Smooth muscle cell of the coronary artery (primary cell): ENCODE measurements at places on chromosomes 3 and 15. TPM values are rescaled to one million over a fixed set of nuclear protein-coding genes. Genes with fewer than 3 reads are reported as not detected.

Gene GPX1
- total RNA-seq, result 401 and 519 TPM in 2 replicates

Gene SLC2A2
- not detected in 2 replicates for total RNA-seq

Gene PARP15
- 0.23 TPM in 1 of 2 replicates, not detected in the other for total RNA-seq

Gene NR1D2
- total RNA-seq, result 20.1 and 32.1 TPM in 2 replicates

Gene P2RY12
- total RNA-seq, result 0.35 TPM in 1 of 2 replicates, not detected in the other

Gene PLS1
- under 0.01 and 2.0 TPM in 2 replicates for total RNA-seq

Gene SCG5
- total RNA-seq, result 4.7 and 100 TPM in 2 replicates

Gene GOLGA8G
- not detected in 2 replicates for total RNA-seq

Gene FGF12
- under 0.01 TPM in 1 of 2 replicates, not detected in the other for total RNA-seq

Gene INKA1
- total RNA-seq, result 5.7 and 10.2 TPM in 2 replicates

Gene HMCES
- 9.8 and 19.8 TPM in 2 replicates for total RNA-seq

Gene SIDT1
- total RNA-seq, result not detected in 2 replicates

Gene SYNPR
- total RNA-seq, result not detected in 2 replicates

Gene KY
- 1.9 and 2.9 TPM in 2 replicates for total RNA-seq

Gene ATP13A5
- not detected in 2 replicates for total RNA-seq

Gene HDGFL3
- total RNA-seq, result 6.1 and 50.1 TPM in 2 replicates

Gene SCN5A
- 0.08 TPM in 1 of 2 replicates, not detected in the other for total RNA-seq

Gene RARB
- total RNA-seq, result 0.23 and 32.2 TPM in 2 replicates

Gene RBP2
- total RNA-seq, result not detected in 2 replicates

Gene TXNRD3
- 10.6 TPM in 2 replicates for total RNA-seq

Gene GOLGA6L9
- total RNA-seq, result 2.0 and 3.9 TPM in 2 replicates

Gene PLAAT1
- not detected in 2 replicates for total RNA-seq

Gene FILIP1L
- 8.5 and 29.8 TPM in 2 replicates for total RNA-seq

Gene NOP10
- total RNA-seq, result 128 and 253 TPM in 2 replicates

Gene CLEC3B
- total RNA-seq, result 0.98 and 46.7 TPM in 2 replicates

Gene C3orf33
- total RNA-seq, result 0.23 and 1.7 TPM in 2 replicates

Gene FAH
- 24.1 and 68.3 TPM in 2 replicates for total RNA-seq

Gene PRKCI
- 25.7 and 78.2 TPM in 2 replicates for total RNA-seq

Gene KIF7
- total RNA-seq, result 10.7 and 13.2 TPM in 2 replicates

Gene ZNF197
- 8.4 and 15.8 TPM in 2 replicates for total RNA-seq

Gene IGF1R
- 28.0 and 66.3 TPM in 2 replicates for total RNA-seq

Gene FGF7
- 5.2 and 734 TPM in 2 replicates for total RNA-seq

Gene CCR3
- 0.94 TPM in 1 of 2 replicates, not detected in the other for total RNA-seq

Gene SELENOT
- 128 and 138 TPM in 2 replicates for total RNA-seq

Gene CCDC13
- 0.23 and 0.47 TPM in 2 replicates for total RNA-seq

Gene TM6SF1
- total RNA-seq, result 3.3 TPM in 1 of 2 replicates, not detected in the other

Gene EIF4G1
- 280 and 290 TPM in 2 replicates for total RNA-seq

Gene SCAPER
- 4.4 and 12.3 TPM in 2 replicates for total RNA-seq

Gene DNASE1L3
- total RNA-seq, result 0.12 TPM in 1 of 2 replicates, not detected in the other

Gene ITIH1
- 0.59 TPM in 1 of 2 replicates, not detected in the other for total RNA-seq
